HTR-8/SVneo (cell line): ENCODE measurements at places on chromosomes 11 and 22.

DNA sequence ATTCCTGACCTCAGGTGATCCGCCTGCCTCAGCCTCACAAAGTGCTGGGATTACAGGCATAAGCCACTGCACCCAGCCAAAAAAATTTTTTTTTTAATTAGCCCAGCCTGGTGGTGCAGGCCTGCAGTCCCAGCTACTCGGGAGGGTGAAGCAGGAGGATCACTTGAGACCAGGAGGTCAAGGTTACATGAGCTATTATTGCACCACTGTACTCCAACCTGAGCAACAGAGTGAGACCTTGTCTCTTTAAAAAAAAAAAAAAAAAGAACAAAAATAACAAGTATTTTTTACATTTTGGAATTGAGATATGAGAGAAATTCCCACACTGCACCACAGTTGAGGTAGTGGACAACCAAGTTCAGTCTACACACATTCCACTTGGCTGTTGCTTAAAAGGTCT is 13.6 kb upstream of the L3MBTL2 start:
- no peak for DNase-seq

GRCh38 chr11:16801288-16801980 is 63.0 kb downstream of the C11orf58 start:
- DNase-seq = no peak

- DNase-seq = no peak
These were observed 7.4 kb downstream of the SPCS2 start for GRCh38 chr11:74956397-74957015.

GRCh38 chr11:128497061-128497775 is 90.1 kb downstream of the ETS1 start:
- DNase-seq = peak; percentile 61

DNA sequence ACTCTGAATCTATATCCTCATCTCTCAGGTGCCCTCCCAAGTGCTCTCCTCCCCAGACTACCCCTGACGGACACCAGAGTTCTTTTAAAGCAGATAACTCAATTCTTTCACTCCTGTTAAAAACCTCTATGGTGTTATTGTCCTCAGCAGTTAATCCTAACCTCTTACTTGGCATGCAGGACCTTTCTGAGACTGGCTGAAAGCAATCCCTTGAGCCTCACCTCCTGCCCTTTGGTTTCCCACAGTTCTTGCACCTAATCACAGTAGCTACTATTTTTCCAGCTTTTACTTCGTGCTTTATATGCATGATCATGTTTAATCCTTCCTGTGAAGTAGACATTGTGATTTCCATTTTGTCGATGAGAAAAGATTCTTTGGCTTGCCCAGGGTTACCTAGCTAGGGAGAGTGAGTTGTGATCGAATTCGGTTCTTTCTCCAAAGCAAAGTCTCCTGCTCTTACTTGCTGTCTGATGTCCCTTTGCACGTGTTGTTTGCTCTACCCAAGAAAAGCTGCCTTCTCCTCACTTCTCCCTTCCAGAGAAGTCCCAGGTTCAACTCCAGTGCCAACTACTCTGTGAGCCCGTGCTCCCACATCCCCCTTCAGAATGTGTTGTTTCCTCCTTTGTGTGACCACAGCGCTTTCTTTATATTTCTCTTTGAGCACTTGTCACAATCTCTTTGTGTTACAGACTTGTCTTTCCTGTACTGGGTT is 2.1 kb downstream of the UBE2L3 start:
- no peak for DNase-seq

DNA sequence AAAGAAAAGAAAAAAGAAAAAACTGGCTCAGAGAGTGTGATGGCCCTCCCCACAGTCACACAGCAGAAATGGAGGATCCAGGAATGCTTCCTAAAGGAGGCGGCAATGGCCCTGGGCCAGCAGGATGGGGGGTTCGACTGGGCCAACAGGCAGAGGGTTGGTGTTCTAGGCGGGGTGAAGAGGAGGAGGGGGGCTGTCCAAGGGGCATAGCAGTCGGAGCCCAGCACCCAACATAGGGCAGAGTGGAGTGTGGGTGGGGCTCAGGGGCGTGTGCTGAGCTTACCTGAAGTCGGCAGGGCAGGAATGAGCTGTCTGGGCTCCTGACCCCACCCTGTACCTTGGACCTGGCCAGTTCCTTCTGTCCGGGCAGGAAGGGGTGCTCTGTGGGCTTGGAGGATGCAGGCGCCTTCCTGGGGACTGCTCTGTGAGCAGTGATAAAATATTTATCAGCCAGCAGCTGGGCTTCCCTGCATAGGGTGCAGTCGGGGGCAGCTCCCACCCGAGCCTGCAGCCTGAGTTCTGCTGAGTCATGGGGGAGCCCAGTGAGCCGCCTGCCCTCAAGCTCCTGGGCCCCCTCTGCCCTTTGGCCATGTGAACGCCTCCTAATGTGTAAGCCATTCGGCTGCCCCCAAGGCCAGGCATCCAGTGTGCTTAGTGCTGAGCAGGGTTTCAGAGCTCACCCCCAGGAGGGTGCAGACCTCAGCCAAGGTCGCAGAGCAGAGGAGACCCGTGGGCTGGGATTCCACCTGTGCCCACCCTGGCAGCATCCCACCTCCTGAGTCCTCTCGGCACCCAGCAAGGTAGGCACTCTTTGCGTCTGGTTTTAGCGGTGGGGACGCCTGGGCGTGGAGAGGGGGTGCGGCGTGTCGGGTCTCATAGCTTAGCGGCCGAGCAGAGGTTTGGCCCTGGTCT is 25.3 kb upstream of the PRR5 start:
- no peak for DNase-seq

- no peak for DNase-seq
These were observed 5.6 kb downstream of the CHST1 start for GRCh38 chr11:45659818-45660160.

- DNase-seq = no peak
These were observed 176.1 kb upstream of the NCAM1 start for GRCh38 chr11:112785149-112785548.

DNA sequence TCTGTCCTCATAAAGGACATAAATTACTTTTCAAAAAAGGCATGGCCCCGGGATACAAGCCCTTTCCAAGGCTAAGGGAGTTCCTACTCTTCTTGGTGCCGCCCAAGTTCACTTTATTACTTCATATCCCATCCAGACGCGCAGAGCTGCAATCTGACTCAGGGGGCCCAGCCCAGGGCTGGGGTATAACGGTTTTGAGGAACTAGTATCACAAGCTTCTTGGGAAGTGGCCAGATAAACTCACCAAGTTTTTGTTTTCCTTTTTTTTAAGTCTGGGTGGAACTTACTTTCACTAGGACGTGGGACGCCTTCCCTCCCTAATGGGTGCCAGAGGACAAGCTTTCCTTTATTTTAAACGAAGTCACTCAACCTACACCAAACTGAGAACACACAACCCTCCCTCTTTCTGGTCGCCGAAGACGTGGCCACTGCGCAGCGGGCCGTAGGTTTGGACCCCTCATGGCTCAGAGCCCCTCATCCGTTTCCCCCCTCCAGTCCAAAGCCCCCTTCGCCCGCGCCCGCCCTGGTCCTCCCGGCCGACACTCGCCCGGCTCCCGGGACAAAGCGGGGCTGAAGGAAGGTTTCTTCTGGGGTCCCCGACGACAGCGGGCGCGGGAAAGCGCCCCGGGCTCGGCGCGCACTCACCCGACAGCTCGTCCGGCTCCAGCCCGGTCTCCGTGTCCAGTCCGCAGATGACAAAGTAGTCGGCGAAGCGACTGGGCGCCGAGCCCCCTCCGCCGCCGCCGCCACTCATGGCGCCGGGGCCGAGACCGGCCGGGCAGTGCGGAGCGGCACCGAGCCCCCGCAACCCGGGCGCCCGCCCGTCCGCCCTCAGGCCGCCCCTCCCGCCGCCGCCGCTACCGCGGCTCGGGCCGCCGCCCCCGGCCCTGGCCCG is 587 bp downstream of the DENND5A start:
- DNase-seq = no peak

DNA sequence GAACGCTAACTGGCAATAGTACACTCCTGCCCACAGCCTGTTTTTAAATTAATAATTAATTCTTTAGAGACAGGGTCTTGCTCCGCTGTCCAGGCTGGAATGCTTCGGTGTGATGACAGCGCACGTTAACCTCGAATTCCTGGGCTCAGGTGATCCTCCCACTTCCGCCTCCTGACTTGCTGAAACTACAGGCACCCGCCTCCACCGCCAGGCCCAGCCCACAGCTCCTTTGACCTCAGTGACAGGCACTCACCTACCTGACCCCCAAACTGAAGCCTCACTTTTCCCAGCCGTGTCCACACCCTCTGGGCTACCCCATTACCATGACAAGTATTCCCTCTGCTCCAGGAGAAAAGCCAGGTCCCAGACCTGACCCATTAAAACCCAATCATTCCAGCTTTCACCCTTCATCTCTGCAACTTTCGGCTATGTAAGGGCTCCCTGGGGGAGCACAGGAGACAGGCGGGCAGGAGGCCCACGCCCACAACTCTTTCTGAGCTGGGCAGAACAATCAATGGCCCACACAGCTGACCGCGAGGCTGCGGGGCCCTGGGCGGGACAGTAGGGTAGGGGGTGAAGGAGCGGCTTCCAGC is 730 bp downstream of the LMNTD2 start:
- no peak for DNase-seq

- no peak for DNase-seq
These were observed 4.1 kb downstream of the CCDC188 start for GRCh38 chr22:20146777-20147176.

- no peak for DNase-seq
These were observed 128.3 kb upstream of the SESN3 start for GRCh38 chr11:95359341-95359663.

DNA sequence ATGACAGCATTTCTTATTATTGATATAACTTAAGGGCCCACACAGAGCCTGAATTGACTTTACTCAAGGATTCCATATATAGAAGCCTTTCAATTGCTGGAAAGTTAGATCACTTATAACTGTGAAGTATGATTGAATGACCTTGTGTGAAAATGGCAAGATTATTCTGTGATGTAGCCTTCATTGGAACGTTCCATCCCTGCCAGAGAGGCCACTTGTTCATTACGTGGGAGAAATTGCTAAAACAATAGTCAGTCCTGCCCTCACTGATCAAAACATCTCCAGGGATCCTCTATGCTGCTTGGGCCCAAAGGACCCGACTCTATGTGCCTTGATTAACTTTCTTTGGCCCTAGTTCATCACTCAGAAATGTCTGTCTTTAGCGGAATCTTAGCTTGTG is 159.5 kb upstream of the BLID start:
- no peak for DNase-seq

GRCh38 chr11:111185266-111185665 is 60.3 kb upstream of the POU2AF2 start:
- no peak for DNase-seq

DNA sequence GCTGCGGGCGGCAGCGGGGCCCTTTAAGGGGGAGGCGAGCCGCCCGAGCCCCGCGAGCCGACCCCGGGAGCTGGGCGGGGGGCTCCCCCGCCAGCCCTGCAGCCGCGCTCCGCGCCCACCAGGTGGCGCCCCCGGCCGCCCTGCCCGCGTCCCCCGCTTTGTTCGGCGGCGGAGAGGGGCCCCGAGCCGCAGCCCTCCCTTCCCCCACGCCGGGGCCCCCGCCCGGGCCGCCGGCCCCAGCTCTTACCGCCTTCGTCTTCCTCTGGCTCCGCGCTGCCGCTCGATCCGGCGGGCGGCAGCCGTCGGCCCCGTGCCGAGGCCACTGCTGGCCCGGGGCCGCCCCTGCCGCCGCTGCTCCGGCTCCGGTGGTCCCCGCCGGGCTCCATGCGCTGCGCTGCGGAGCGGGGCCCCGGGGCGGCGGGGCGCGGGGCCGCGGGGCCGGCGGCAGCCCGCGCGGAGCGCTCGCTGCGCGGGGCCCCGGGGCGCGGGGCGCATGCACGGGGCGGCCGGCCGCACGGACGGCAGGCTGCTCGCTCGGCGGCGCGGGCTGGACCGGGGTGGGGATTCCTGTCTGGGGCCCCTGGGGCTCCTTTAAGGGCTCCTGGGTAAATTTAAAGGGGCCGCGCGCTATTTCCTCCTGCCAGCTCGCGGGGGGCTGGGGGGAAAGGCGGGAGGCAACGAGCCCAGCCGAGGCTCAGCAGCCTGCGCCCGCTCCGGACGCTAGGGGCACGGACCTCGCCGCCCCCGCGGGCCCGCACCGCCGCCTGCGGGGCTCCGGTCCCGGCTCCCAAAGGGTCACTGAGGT is at the start of gene ZFTA:
TSS of gene ZFTA (minus strand) at position 539 of the 805 bp plus-strand sequence. CDS start at position 386, 153 bp downstream.
- DNase-seq = peak; percentile 80

DNA sequence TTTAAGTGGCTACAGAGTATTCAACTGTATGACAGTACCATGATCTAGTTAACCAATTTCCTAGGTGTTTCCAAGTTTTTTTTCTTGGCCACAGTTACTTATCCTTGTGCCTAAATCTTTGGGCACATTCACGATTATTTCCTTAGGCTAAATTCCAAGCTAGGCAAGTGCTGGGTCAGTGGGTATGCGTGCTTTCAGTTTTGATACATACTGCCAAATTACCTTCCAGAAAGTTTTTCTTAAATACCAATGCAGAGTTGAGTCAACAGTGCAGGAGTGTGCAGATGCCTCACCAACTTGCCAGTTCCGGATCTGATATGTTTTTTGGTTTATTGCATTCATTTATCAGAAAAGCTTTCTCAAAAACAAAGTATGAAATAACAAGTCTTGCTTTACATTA is 67.9 kb upstream of the OR4B1 start:
- no peak for DNase-seq

- no peak for DNase-seq
These were observed 29.3 kb downstream of the RRAS2 start for GRCh38 chr11:14329702-14330101.

DNA sequence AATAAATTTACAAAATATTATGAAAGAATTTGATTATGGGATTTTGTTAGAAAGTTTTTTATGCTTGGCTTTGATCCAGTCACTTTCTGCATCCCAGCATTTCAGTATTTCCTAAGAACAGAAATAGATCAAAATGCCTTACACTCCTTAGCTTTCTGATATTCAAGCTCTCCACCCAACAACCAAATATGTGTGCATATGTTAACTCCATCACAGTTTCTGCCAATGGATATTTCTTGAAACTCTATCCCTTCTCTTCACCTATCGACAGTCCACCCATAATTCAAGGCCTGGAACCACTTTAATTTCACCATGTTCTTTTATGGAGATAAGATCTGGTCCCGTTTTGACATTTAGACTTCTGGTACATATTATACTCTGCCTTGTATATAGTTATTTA is 565.0 kb downstream of the LRRC4C start:
- DNase-seq = no peak

GRCh38 chr11:65655570-65656332 is 7.0 kb downstream of the RELA start:
- no peak for DNase-seq

GRCh38 chr11:61969838-61970662 is 2.6 kb upstream of the FTH1 start:
- no peak for DNase-seq

- DNase-seq = no peak
These were observed 3.9 kb upstream of the SMIM35 start for GRCh38 chr11:118090545-118091162.
